CD8-positive, alpha-beta memory T cell (primary cell): ENCODE measurements at places on chromosomes 3 and 15. TPM values are rescaled to one million over a fixed set of nuclear protein-coding genes. Genes with fewer than 3 reads are reported as not detected.

- H3K36me3 ChIP-seq = no peaks in the 10 kb centered on the region
- H3K4me1 ChIP-seq = no peaks in the 10 kb centered on the region
- H3K4me3 ChIP-seq = no peak overlapping the region
- no peak for DNase-seq
Observed at GRCh38 chr3:164851905-164852304, 226.4 kb downstream of the SI start.

The CCDC66 gene
- 38.7 TPM for total RNA-seq

DNA sequence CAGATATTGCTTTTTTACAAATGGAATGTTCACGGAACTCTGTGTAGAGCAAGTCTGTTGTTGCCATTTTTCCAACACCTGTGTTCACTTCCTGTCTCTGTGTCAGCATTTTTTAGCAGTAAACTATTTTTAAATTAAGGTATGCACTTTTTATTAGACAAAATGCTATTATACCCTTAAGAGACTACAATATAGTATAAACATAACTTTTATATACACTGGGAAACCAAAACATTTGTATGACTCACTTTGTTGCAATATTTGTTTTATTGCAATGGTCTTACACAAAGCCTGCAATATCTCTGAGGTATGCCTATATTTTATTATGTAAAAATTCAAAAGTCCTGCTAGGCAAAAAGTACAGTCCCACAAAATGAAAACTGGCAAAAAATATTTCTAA, 39.8 kb upstream of the FGF7 start:
- DNase-seq = no peak
- no peaks in the 10 kb centered on the region for H3K36me3 ChIP-seq
- no peak overlapping the region for H3K27ac ChIP-seq
- H3K4me1 ChIP-seq = no peaks in the 10 kb centered on the region

The SRPRB gene
- total RNA-seq = 129 TPM
